ENCODE measurements at places on chromosomes 16 and 17.

GRCh38 chr17:4116516-4116915 is 26.3 kb downstream of the ZZEF1 start:
- DNase-seq: no peak

- no peak for DNase-seq
These were observed 302.9 kb upstream of the XYLT1 start for GRCh38 chr16:17773698-17774101.

- no peak for DNase-seq
These were observed 153.5 kb upstream of the MAF start for GRCh38 chr16:79754081-79754480.

- no peak for DNase-seq
These were observed 243.2 kb upstream of the MON1B start for GRCh38 chr16:76947749-76948148.
